Stimulated activated CD8-positive, alpha-beta memory T cell treated with anti-CD3 and anti-CD28 coated beads, Interleukin-4, amount 100 ng/mL, for 1 hour (primary cell): ENCODE measurements at places on chromosomes 16 and 17.

DNA sequence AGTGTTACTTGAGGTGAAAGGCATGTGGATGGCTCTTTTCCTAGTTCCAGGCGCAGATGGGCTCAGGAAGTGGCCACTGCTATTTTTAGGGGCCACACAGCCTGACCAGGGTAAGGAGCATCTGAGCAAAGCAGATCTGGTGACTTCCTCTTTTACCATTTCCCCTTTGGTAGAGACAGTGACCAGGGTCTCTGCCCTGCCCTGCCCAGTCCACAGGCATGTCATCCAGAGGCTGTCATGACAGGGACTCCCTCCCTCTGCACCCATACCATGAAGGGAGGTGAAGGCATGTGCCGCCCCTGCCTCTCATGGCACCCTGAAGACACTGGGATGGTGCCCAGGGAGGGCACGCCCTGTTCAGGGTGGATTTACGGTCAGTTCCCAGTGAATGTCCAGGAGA, 2.2 kb downstream of the PLA2G15 start:
- no peak for DNase-seq

DNA sequence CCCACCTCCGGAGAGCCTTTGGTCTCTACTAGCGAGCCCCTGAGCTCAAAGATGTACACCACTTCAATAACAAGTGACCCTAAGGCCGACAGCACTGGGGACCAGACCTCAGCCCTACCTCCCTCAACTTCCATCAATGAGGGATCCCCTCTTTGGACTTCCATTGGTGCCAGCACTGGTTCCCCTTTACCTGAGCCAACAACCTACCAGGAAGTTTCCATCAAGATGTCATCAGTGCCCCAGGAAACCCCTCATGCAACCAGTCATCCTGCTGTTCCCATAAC, 702 bp downstream of the SPN start:
- no peak for DNase-seq

GRCh38 chr16:72470541-72470940, 298.6 kb upstream of the PMFBP1 start:
- DNase-seq: no peak

DNA sequence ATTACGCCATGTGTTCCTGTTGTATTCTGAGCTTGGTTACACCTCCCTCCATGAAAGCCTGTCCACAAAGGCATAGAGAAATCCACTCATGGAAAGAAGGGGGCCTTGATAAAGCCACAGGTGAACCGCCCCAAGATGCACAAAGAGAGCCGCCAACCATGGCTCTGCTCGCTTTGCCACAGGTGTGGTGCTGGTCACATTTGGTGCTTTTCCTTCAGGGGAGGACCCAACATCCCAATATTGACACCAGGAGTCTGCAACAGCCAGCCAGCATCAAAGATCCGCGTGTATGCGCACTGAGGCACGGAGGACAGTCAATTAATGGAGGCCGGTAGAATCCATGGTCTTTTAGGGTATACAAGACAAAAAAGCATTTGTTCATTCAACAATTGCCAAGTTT, 7.3 kb downstream of the ABCA3 start:
- DNase-seq: no peak

- no peak for DNase-seq
Measured at GRCh38 chr16:47204736-47205504, 61.2 kb upstream of the NETO2 start.

- DNase-seq: no peak
Measured at GRCh38 chr16:12735805-12736204, 67.9 kb downstream of the CPPED1 start.

DNA sequence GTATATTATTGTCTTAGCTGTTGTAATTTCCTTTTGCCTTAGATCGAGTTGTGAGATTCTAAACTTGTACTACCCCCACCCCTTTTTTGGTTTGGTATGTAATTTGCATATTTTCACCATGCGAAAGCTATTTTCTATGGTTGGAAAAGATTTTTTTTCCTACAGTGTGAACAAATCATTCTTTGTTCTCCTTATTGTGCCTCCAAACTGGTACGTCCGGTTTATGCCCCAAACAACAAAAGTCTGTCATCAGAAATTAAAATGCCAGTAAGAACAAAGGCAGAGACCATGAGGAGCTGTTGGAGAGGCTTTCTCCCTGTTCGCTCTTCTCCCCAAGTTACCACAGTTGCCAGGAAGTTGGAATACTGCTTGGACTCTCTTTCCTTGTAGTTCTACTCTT, 66.1 kb downstream of the BCAS3 start:
- no peak for DNase-seq

GRCh38 chr17:45740553-45741330, 43.4 kb upstream of the CRHR1 start:
- DNase-seq: no peak

DNA sequence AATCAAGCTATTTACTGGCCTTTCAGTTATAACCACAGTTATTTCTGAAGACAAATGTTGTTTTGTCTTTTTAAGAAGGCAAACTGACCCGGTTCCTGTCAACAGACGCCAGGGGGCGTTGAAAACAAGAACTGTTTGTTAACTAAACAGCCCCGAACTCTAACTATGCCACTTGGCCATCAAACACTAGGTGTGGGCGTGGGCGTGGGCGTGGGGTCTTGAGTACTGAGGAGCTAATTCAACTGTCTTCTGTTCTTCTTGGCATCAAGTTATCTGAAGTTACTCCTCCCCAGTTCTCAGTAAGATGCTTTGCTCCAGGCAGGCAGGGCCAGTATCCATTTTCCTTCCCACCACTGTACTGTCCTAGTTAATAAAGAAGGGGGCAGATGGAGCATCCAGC, 63.3 kb upstream of the MTMR4 start:
- peak; percentile 5 for DNase-seq

- no peak for DNase-seq
Measured at GRCh38 chr17:48825446-48826381, 5.1 kb upstream of the CALCOCO2 start.

DNA sequence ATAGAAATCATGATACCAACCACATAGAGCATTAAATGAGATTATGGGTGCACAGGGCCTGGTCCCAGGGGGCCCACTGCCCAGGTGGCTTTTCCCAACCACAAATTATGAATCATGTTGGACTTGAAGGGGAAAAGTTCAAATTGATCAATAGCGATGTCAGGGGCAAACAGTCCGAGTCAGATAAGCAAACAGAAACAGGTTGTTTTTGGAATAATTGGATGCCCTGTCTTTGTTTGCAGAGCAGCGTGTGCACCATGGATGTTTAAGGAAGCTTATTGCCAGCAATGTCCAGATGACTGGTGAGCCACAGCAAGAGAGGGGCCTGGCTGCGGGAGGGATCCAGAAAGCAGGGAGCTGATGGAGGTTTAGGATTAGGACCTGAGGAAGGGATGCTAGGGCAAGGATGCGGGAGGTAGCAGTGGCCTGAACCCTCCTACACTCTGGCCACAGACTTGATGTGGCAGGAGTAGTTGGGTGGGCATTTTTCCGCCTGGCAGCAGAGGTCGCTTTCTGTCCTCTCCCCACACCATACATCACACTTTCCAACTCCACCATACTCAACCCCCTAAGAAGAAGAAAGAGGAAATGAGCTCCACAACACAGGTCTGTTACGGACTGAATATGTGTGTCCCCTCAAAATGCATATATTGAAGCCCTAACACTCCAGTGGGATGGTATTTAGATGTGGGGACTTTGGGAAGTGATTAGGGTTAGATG, 266.4 kb upstream of the RPL38 start:
- DNase-seq: no peak

- DNase-seq: no peak
Measured at GRCh38 chr16:84643674-84644073, 4.6 kb upstream of the KLHL36 start.

DNA sequence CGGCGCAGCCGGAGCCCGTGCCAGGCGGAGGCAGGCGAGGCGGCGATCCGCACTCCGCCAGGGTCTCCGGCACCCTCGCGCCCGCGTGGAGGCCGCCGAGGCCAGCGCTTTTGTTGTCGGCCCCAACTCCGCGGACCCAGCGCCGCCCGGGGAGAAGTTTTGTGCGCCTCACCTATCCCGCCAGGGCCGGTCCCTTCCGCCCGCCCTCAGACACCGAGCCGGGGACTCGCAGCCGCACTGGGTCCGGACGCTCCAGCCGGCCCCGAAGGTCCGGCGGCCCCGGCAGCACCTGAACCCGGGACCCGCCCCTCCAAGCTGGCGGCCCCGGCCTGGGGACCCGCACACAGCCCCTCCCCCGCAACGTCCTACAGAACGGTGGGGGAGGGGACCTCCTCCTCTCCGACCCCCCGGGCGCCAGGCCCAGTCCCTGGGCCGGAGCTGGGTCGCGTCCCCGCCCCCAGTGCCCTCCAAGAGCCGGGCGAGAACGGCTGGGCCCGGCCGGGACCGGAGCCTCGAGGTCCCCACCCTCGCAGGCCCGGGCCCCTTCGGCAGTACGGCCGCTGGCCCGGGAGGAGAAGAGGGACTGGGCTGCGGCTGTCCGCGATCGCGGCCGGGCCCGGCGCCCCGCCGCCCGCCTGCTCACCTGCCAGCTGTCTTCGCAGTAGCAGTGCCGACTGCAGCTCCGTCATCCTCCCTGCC, 698 bp downstream of the UBE2G1 start:
- peak; percentile 3 for DNase-seq

DNA sequence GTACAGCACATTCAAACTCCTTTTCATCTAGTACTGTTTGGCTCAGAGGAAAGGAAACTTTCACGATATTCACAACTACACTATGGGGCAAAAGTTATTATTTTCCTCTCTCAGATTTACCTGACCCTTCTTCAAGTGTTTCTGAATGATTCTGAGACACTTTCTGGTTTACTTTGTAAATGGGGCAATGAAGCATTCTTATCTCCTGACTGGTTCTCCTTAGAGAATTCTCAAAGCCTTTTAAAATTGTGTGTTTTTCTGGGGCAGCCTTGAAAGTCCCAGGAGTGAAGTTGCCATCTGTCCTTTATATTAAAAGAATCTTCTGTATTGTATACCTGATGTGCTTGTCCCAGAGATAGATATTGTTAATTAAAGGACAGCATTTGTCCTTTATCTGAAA, 264.9 kb downstream of the FTO start:
- no peak for DNase-seq

DNA sequence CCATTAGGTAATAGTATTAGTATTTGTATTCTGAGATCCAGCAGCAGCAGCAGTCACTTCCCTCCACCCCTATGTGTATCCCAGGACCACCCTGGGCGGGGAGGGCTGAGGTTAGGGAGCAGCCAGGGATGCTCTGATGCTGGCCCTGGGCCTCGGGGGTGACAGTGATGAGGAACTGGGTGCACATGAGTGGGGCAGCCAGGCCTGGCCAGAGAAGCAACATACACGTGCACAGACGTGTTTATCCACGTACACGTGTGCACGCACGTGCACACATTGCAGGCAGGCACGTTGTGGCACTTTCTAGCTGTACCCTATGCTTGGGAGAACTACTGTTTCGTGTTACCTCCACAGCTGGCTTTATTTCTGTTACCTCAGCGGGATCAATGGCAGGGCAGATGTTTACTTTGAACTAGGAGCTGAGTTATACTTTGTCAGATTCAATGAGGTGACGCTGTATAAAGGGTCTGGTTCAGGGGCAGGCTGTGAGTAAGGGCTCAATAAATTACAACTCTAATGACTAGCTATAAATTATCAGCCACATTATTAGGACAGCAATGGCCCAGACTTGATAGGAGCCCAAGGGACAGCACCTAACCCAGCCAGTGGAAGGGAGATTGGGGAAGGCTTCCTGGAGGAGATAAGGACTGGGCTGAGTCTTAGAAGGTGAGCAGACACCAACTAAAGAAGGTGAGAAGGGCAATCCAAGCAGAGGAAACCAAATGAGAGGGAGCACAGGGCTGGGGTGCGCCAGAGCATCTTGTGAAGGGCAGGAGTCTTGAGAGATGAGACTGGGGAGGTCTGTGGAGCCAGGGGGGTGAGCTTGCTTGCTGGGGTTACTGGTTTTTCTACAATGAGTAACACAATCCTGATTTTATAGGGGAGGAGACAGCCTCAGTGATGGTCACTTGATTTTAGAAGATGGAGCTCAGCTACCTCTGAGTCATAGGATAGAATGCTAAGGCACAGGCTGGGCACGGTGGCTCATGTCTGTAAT, 22.4 kb upstream of the CA4 start:
- no peak for DNase-seq

- DNase-seq: no peak
Measured at GRCh38 chr16:85780281-85780680, 19.1 kb downstream of the EMC8 start.

- DNase-seq: no peak
Measured at GRCh38 chr17:57679356-57679755, 65.7 kb downstream of the CCDC182 start.

- DNase-seq: no peak
Measured at GRCh38 chr16:20349615-20350014, 2.9 kb downstream of the UMOD start.

DNA sequence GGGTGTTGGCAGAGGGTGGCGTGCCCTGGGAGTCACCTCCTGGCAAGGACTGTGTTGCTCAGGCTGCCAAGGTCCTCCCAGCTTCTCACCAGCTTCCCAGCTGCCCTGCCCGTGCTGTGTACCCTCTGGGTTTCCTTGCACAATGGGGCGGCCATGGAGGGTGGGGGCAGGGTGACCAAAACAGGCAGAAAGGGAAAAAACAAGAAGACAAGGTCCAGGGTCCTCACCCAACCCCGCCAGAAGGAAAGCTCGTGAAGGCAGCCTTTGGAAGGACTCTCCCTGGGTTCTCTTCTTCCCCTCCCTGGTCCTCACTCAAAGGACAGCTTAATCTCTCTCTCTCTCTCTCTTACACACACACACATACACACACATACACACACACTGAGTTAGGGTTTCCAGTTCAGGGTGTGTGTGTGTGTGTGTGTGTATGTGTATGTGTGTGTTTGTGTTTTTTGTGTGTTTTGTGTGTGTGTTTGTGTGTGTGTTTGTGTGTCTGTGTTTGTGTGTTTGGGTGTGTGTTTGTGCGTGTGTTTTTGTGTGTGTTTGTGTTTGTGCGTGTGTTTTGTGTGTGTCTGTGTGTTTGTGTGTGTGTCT, 2.0 kb downstream of the SLC13A5 start:
- no peak for DNase-seq

GRCh38 chr16:82260212-82260795, 90.3 kb upstream of the MPHOSPH6 start:
- no peak for DNase-seq

DNA sequence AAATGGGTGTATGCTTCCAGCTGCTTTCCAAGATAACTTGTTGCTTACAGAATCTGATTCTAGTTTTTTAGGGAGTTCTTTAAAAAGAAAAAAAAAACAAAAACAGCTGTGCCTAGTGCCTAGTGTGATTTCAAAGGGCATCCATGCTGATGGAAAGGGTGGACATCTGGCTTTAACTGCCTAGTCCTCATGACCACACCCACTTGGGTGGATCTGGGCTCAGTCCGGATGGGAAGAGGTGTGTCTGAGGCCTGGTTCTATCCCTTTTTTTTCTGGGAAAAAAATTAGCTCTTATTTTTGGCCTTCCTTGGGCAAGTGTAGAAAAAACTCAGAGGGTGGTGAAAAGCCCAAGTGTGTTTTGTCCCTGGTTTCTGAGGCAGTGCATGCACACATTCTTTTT, 132.3 kb upstream of the CDH11 start:
- no peak for DNase-seq
